NT2/D1 (cell line): ENCODE measurements at places on chromosomes 2 and 18.
A peak's percentile ranks its signal among the peaks of the same experiment; 100 is the strongest.

DNA sequence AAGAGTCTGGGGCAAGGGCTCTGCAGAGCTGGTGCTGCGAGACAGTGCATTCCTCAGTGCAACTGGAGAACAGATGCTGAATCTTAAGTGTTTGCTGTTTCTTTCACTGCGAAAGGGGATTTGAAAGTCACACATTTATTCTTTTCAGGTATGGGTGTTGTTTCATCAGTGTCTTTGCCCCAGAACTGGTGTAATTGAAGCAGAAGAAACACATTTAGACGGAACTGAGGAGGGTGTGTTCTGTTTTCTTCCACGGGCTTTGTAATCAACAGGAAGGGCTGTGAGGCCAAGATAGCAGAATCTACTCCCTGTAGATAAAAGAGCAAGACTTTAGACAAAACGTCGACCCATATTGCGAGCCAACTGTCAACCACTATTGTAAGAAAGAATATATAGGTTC is 151.9 kb downstream of the EPHA4 start:
- no peak for DNase-seq

- no peak for DNase-seq
These were observed 76.6 kb downstream of the FIGN start for GRCh38 chr2:163659224-163659623.

- no peak for DNase-seq
These were observed 81.2 kb downstream of the ARL4C start for GRCh38 chr2:234415706-234416105.

GRCh38 chr2:48049371-48049770 is 143.1 kb upstream of the FBXO11 start:
- DNase-seq, result no peak

DNA sequence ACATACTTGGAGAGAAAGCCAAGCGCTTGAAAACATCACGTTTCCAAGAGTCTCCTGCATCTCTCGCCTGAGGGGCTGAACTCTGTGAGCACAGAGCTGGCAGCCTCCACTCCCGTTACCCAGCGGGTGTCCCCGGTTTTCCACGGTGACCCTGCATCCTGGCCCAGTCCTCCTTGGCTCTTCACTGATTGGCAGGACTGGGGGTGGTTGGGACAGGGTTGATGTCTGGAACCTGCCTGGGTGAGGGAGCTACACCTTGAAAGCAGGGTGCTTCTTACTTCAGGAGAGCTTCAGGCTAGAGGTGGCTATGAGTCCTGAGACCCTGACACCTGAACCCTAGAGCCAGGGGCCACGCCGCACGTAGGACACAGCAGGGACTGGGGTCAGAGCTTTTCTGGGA is 234.1 kb downstream of the DYSF start:
- DNase-seq, result no peak

GRCh38 chr2:172972005-172972619 is 103.5 kb upstream of the MAP3K20 start:
- DNase-seq, result peak; percentile 33

DNA sequence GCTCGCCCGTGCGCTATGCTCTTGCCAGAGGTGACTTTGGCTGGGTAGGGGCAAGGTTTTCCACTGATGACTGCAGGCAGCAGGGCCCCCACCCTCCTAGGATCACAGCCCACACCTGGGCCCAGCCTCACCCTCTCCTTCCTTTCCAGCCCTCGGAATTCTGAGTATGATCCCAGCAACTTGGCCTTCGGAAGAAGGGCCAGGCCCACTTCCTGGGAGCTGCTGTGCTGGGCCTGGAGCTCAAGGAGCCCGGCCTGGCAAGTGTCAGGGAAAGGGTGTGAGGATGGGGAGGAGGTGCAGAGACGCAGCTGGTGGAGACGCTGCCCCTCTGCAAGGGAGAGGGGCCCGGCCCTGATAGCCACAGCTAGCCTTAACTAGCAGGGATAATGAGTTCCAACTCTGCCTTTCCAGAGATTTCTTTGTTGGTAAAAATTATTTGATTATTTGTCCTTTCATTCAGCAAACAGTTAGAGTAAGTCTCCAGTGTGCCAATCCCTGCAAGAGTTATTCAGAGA is 1.7 kb upstream of the CNDP1 start:
- no peak for DNase-seq

GRCh38 chr18:58565021-58565420 is 63.9 kb downstream of the ALPK2 start:
- no peak for DNase-seq

GRCh38 chr2:198930170-198930569 is 527.6 kb downstream of the SATB2 start:
- DNase-seq, result no peak

DNA sequence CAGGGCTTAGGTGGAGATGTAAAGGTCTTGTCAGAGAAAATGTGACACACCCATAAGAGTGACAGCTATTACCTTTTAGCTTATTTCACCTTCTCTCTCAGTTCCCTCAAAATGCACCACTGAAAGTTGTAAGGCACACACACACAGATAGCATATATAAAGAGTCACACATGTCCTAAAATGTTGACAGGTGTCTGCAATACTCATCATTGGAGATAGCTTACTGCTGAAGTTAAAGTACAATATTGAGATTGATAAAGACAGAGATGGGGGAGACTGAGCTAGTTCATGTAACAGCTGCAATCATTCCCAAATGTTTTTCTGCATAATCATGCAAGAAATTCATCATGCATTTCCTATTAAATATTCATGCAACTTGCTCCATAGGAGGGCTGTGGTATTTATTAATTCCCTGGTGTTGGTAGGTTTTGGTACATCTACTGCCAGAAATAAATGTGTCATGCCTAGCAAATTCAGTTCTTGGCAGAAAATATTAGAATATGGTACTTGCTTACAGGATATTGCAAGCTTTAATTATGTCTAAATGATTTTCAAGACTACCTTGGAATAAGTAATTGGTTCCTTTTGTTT is 118.8 kb upstream of the RBMS1 start:
- no peak for DNase-seq

- no peak for DNase-seq
These were observed 44.4 kb upstream of the RPE start for GRCh38 chr2:209958016-209958415.

DNA sequence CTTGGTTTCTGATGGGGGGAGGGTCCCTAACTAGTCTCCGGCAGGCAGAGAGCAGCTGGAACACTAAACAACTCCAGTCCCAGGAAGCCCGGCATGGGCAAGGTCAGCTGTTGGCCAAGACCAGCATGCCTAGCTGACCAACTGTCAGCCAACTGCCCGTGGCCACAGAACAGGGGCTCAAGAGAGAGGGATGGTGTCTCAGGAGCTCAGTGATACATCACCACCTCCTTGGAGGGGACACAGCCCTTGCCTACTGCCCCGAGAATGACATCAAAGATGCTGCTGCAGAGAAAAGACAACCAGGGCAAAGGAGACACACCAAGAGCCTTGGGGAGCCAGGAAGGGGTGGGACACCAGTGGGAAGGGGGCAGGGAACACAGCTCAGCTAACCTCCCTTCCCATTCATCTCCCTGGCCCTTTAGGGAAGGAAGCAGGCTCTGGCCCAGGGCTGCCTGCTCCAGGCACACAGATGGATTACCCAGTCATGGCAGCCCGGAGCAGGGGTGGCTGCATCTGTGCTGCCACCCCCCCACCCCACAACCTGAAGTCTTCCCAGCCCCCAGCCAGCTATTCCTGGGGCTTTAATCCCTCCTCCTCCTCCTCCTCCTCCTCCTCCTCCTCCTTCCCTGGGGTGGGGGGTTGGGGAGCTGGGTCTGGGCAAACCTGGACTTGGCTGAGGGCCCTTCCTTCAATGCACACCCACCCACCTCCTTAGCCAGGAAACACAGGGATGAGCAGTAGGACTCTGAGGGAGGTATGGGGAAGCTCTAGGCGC is 1.9 kb downstream of the BIN1 start:
- DNase-seq, result no peak

DNA sequence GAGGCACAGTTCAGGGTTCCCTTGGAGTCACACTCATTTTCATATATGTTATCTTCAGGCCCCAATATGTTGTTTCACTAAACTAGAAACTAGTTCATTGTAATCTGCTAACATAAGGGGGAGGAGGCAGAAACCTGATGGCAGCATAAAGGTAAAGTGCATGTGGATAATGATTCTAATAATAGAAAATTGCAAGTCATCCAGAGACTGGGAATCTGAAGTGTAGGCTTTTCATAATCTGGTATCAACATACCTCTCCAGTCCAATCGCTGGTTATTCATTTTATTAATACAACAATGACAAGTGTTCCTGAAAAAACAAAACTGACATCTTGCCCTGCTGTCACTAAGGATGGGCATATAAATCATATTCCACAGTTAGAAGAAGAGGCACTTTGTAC is 326.3 kb upstream of the ZNF804A start:
- no peak for DNase-seq

- DNase-seq, result no peak
These were observed 111.8 kb upstream of the CYP20A1 start for GRCh38 chr2:203126996-203127395.

DNA sequence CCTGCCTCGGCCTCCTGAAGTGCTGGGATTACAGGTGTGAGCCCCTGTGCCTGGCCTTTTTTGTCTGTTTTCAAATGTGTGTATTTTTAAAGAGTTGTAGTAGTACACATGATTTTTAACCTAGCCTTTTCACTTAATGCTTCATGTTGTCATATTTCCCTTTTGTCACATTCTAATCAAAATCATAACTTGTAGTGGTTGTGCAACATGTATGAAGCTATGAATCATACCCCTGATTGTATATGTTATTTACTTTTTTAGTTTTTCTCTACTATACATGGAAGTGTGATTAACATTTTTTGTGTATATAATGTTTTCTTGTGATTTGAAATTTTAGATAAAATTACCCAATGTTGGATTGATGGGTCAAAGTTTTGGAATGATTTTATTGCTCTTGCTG is 8.5 kb downstream of the GEN1 start:
- no peak for DNase-seq

DNA sequence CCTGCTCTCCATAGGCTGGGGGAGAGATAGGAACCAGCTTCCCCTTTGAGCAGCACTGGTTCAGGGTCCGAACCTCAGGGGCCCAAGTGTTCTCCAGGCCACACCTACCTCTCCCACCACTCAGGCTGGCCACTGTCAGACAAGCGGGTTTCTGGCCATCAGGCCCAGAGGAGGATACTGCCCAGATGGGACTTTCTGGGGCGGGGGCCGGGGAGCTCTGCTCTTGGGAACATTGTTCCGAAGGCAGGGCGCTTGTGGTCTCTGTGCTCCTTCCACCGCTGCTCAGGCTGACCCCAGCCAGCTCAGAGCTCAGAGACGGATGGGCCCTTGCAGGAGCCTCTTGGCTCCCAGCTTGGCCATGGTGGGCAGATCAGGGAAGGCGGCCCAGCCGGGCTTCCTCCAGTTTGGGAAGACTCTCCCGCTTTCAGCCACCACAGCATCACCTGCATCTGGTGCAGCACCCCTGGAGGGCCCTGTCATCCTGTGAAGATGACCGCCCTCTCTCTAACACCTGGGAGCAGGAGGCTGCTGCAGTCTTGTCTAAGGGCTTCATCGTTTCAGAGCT is 5.2 kb upstream of the TRAF3IP1 start:
- no peak for DNase-seq

GRCh38 chr2:76391678-76392077 is 681.0 kb upstream of the GCFC2 start:
- no peak for DNase-seq

DNA sequence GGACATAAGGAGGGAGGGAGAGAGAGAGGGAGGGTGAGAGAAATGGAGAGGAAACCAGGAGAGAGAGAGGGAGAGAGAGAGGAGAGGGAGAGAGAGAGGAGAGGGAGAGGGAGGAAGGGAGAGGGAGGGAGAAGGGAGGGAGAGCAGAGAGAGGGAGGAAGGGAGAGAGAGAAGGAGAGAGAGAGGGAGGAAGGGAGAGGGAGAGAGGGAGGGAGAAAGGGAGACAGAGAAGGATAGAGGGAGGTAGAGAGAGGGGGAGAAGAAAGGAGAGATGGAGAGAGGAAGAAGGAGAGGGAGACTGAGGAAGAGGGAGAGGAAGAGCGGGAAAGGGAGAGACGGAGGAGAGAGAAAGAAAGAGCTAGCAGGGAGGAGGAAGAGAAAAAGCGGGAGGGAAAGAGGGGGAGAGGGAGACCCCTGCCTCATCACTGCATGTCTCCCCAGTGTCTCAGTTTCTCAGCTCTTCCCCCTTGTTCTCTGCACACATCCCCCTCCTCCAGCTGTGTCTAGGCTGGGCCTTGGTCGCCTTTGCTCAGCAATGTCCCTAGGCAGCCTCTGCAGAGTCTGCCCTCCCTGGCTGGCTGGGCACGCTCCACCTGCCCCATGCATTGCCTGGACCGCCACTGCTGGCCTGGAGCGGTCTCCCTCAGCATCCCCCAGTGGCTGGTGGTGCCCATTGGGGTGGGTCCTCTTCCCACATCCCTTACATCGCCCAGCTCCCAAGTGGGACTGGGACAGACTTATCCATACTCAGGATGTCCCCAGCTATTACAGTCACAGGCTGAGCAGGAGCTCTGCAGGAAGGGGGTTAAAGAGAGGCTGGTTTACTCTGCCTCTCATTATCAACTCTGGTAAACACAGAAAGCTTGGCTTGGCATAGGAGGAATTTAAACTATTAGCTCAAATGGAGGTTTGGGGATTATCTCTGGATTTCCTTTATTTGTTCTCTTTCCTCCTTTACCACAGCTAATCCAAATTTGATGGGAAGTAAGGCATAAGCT is 85.7 kb upstream of the APCDD1 start:
- DNase-seq, result no peak

DNA sequence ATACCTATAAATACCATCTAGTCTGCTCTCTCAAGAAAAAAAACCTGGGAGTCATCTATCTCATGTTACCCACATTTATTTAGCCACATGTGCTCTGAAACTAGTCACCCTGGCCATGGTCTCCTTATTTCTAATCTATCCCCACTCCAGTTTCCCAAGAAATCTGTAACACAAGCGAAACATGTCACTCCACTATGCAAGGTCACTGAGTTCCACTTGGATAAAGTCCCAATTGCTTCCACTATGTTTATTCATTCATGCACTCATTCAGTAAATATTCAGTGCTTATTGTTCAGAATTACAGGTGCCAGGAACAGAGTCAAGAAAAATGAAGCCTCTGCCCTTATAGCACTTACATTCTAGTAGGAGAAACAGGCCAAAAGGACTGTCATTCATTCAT is 369.4 kb upstream of the CYRIA start:
- no peak for DNase-seq

- no peak for DNase-seq
These were observed 13.3 kb upstream of the PRELID3A start for GRCh38 chr18:12394428-12394827.

DNA sequence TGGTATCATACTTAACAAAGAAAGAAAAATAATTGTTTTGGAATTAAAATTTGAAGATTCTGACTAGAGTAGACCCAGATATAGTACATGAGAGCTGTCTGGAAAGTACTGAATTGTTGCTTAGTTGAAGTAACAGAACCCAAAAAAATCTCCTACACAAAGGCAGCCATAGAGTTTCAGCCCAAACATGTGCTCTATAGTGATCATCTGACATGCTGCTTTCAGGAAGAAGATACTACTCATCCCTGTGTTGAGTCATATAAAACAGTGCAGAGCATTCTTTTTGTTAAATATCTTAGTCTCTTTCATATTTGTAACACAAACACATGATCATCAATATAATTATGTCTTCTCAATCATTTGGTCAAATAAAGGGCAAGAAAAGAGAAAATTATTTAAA is 84.8 kb upstream of the PTPRM start:
- DNase-seq, result no peak
